CD4-positive, alpha-beta T cell treated with Interleukin-4 for 1 hour (primary cell): ENCODE measurements at places on chromosomes 4 and X.

DNA sequence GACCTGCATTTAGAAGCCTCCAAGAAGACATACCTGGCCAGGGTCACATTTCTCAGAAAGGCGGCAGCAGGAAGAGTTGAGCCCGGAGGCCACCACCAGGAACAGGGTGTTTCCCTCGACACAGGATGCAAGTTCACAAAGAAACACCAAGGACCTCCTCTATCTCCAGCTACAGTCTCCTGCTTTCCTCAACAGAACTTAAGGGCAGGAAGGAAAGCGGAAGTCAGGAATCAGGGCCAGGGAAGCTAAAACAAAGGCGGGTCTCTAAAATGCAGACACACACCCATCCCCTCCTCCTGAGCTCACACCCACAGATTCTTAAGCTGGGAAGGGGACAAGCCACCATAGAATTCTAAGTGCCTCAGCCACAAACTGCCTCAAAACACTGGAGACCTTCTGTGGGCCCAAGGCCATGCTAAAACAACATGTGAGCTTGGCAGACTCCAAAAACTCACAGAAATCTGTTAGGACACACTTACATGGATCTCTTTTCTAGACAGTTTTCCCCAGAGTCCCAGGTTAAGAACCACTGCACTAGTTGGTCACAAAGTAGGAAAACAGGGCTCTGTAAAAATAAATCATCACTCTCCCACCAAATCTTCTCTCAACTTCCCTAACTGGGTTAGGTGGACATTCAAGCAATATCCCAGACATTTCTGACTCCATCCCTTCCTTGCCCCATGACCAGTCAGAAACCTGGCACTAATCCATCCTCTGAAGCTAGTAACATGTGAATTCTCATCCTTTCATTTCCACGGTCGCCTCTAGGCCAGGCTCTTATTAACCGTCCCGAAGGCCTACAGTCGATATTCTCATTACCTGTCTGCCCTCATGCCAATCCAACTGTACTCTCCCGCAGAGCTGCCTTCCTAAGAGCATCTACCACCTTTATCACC lies 163.2 kb downstream of the APBB2 start:
- no peak for DNase-seq

DNA sequence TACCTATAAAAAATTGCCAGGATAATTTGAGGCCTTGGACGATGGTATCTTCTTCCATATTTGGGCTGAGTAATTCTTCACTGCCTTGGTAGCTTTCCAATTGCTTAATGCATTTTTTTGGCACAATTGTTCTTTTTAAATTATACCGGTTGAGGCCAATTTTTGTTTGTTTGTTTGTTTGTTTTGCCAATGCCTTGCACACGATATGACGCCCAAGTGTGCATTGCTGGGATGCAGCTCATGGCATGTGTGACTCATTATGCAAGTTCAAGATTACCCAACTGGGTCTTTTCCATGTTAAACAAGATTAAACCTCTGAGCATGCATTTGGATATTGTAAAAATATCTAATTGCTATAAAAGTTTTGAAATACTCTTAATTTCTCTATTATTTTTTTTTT lies 71.1 kb upstream of the KCNIP4 start:
- no peak for DNase-seq

DNA sequence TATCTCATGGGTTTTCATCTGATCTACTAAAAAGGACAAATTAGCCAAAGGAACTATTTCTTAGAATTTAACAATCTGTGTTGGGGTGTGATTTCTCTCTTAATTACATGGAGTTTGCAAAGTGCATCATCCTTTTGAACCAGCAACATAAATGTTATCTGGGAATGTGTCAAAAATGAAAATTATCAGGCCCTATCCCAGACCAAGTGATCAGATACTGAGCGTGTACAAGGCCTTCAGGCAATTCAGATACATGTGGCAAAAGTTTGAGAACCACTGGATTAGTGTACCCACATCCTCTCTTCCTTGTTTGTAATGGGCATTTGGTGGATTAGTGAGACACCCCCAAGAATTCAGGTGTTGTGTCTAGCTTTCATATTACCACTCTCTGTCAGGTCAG lies 3.8 kb downstream of the SH3D19 start:
- no peak for DNase-seq

- DNase-seq = no peak
Observed at GRCh38 chr4:129233691-129234090, 137.7 kb downstream of the C4orf33 start.
